ENCODE measurements at places on chromosomes 5 and 9. TPM values are rescaled to one million over a fixed set of nuclear protein-coding genes. Genes with fewer than 3 reads are reported as not detected.

DNA sequence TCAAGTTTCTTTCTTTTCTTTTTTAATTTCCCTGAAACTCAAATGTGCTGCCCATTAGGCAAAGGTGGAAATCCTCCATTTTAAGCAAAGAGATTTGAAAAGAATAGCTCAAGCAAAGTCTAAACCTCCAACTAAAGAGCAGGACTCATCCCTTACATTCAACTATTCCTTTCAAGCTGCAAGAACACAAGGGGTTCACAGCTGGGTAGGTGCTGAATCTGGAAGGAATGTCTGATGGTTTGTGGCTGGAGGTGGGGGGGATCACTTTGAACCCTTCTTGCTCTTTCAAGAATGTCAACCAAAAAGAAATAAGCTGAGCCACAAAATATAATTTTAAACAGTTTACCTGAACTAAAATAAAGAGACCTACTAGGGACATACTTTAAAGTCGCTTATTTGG, 375.7 kb upstream of the CDH10 start:
- no peak for DNase-seq

IFNA21 gene
- total RNA-seq, result not detected

PCDHAC1 gene
- not detected for total RNA-seq

- DNase-seq, result no peak
These were observed 10.2 kb downstream of the PRRX2 start for GRCh38 chr9:129675620-129676019.

FLT4 gene
- 0.98 TPM for total RNA-seq

ANKRA2 gene
- 21.1 TPM for total RNA-seq

DNA sequence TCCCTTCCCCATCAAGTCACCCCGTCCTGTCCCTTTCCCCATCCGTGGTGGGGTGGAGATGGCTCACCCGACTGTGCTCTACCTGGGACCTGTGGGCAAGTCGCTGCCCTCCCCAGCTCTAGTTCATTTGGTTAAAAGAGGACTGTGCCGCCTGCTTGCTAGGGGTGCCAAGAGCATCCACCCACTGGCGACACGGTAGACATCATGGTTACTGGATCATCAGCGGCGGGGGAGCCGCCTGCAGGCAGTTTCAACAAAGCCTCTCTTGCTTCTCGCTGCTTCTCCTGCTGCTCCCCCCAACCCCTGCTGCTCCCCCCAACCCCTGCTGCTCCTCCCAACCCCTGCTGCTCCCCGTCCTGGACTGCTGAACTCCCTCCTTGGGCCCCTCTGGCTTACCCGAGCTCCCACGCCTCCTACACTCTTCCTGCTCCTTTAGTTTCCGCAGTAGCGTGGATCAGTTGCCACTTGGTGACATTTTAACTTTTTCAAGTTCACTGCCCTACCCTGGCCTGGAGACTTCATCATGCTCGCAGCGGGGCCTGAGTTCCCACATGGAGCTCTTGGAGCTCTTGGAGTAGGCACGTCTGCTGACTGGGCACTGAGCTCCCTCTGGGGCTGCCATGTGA, 22.0 kb upstream of the SCGB3A1 start:
- DNase-seq, result no peak

GRCh38 chr9:35340046-35340445, 149.9 kb upstream of the RUSC2 start:
- DNase-seq, result no peak
